ENCODE measurements at places on chromosomes 3 and 15. TPM values are rescaled to one million over a fixed set of nuclear protein-coding genes. Genes with fewer than 3 reads are reported as not detected.

- H3K27ac ChIP-seq = no peak overlapping the region
- H3K36me3 ChIP-seq = no peaks in the 10 kb centered on the region
- H3K27me3 ChIP-seq = no peaks in the 10 kb centered on the region
Measured at GRCh38 chr3:12231431-12231830, 57.4 kb upstream of the PPARG start.

- peak; percentile 35 for DNase-seq
- no peaks in the 10 kb centered on the region for H3K27me3 ChIP-seq
- H3K27ac ChIP-seq = no peak overlapping the region
- H3K4me3 ChIP-seq = no peak overlapping the region
- H3K4me1 ChIP-seq = no peaks in the 10 kb centered on the region
Measured at GRCh38 chr15:88334436-88334835, 77.9 kb upstream of the NTRK3 start.

DNA sequence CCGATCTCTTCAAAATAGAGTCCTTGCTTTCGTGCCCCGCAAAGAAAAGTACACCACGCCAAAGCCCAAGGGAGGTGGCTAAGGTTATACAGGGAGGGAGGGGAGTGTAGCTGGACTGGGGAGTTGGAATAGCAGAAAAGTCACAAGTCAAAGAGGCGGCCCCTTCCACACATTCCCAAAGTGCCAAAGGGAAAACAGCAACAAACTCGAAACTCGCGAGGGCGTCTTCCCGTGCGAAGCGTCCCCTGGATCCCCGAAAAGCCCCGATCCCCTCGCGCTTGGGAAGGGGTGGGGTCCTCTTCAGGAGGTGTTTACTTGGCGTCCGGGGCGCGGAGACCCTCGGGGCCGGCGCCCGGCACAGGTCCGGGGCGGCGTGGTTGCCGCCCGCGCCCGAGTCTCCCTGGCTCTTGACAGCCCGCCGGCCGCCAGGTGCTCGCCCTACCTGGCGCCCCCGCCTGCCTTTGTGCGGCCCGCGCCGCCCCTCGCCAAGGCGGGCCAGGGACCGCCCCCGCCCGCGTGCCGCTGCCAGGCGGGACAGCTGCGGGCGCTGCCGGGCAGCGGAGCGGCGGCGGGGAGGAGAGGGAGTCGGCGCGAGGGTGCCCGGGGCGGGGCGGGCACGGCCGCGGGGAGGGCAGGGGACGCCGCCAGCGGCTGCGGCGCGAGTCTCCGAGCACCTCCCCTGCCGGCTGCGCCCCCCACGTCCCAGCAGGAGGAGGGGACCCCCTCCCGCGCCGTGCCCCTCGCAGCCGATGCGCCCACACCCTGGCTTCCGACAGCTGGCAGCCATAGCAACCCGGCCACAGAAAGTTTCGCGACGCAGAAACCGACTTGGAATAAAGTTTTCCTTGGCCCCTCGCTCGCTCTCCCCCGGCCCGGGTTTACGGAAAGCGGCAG is 966 bp downstream of the MYO1E start:
- peak overlapping the region; percentile 97 for H3K27ac ChIP-seq
- peaks cover 23% of the 10 kb centered on the region for H3K4me1 ChIP-seq
- peak overlapping the region; percentile 90 for H3K4me3 ChIP-seq

DNA sequence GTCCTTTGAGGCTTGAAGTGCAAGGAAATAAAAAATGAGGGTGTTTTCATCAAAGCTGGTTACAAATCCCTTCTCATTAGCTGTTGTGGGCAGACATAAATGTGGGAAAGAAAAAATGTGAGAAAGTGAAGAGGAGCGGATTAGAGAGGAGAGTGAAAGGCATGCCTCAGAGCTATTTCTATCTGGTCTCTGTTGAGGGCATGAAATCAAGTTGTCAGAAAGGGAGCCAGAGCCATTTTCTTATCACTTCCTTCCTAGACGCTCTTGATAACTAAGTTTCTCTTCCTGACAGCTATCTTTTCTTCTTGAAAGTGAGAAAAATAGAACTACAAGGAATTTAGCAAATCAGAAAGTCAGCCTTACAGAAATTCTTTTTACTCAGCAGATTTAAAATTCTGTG is 20.8 kb upstream of the CAPN3 start:
- no peaks in the 10 kb centered on the region for H3K27me3 ChIP-seq
- H3K4me3 ChIP-seq = no peak overlapping the region
- peak overlapping the region; percentile 48 for H3K27ac ChIP-seq
- no peak for DNase-seq
- H3K4me1 ChIP-seq = no peaks in the 10 kb centered on the region
- peaks cover 10% of the 10 kb centered on the region for H3K36me3 ChIP-seq

DNA sequence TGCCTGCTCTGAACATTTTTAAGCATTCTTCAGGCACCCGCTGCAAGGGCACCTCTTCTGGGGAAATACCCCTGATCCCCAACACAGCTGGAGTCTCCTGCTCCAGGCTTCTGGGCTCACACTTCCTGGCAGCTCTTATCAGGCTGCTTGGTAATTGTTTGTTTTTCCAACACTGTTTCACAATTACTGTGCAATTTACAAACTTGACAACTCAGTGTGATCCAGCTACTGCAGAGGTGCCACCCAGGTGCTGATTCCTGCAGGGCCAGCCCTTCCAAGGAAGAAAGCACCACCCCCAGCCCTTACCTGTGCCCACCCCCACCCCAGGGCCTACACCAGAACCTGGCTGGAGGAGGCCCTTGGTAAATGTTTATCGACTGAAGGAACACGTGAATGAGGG is 66.5 kb downstream of the MAGEF1 start:
- H3K4me1 ChIP-seq = peaks cover 41% of the 10 kb centered on the region
- H3K4me3 ChIP-seq = no peak overlapping the region
- no peak overlapping the region for H3K27ac ChIP-seq
- no peak for DNase-seq

- no peak overlapping the region for H3K4me3 ChIP-seq
- H3K36me3 ChIP-seq = no peaks in the 10 kb centered on the region
- no peak overlapping the region for H3K27ac ChIP-seq
- no peak for DNase-seq
Measured at GRCh38 chr3:164673738-164674137, 404.6 kb downstream of the SI start.

DNA sequence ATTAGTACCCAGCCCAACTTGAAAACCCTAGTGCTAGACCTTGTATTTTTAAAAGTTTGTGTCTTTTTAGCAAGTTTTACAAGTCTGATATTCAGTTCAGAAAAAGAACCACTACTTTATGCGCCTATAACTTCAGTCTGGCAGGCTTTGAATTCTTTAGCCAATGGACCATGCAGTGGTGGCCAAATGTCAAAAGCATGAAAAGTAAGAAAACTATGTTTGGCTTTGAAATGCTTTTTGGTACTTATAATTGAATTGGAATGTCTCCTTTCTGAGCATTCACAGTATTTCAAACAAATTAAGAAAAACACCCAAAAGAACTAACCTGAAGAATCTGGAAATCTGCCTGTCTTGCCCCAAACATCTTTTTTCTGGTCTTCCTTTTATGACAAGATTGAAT is 12.8 kb downstream of the WDR48 start:
- H3K27ac ChIP-seq = no peak overlapping the region
- H3K4me1 ChIP-seq = no peaks in the 10 kb centered on the region
- H3K27me3 ChIP-seq = no peaks in the 10 kb centered on the region

- peaks cover 13% of the 10 kb centered on the region for H3K36me3 ChIP-seq
- H3K27me3 ChIP-seq = no peaks in the 10 kb centered on the region
- H3K27ac ChIP-seq = no peak overlapping the region
- no peaks in the 10 kb centered on the region for H3K4me1 ChIP-seq
- no peak for DNase-seq
Measured at GRCh38 chr3:78634316-78634715, 1133.5 kb downstream of the ROBO1 start.

DNA sequence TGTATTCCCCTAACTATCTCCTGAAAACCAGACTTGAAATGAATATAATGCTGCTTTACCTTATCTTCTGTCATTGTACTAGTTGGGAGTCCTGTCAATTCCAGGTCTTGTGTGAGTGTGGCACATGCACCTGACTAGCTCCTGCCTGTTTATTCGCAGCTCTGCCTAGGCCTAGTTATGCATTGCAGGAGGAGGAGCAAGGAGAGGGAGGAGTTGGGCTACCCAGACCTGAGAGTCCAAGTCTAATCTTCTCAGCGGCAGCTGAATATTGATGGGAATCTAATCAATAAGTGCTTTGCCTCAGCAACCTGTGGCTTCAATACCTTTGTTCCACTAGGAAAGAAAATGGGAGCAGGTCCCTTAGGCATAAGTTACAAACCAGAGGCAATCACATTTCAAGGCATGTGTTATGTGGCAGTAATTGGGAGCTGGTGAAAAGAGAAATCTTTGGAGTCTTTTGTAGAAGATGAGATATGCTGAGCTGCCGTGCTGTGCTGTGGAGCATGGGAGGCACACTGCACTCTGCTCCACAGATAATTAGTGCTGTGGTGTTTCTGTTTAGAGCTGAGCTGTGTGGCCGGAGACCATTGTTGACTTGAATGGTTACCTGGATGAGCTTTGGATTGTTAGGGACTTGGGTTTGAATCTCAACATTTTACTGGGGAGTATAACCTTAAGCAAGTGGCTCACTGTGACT is at the start of gene SLC2A2:
Gene SLC2A2 (minus strand): TSS at position 124 of the 697 bp plus-strand sequence. CDS start 50 bp downstream, at position 74.
- H3K36me3 ChIP-seq = no peaks in the 10 kb centered on the region
- peaks cover 5% of the 10 kb centered on the region for H3K4me1 ChIP-seq
- DNase-seq = no peak

GRCh38 chr3:41317718-41318117 is 118.4 kb downstream of the CTNNB1 start:
- no peak for DNase-seq
- H3K36me3 ChIP-seq = no peaks in the 10 kb centered on the region
- H3K27ac ChIP-seq = no peak overlapping the region
- H3K27me3 ChIP-seq = no peaks in the 10 kb centered on the region

DNA sequence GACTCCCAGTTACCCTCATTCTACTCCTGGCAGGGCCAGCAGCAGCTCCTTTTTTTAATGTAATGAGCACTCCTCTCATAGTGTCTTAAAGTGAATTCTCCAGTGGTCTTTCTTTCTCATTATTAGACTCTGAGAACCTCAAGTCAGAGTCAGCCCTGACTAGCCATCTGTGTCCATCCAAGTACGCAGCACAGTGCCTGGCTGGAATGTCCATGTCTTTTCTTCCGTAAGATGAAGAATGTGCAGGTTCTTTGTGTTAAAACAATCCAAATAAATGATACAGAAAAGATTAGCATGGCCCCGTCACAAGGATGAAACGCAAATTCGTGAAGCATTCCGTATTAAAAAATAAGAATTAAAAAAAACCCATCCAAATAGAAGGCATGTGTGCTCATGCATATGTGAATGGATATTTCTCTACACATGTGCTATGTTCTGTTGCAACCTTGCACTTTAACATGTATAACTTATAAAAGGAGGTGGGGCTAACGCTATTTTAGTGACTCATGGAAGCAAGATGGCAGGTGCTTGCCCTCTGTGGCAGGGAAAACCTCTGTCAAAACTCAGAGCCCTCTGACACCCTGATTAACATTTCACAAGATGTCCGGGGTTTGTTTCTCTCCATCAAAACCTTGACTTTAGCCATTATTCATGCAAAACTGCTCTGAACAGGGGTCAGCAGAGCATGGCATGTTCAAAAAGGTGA is 170.7 kb upstream of the TOPAZ1 start:
- DNase-seq = no peak
- no peaks in the 10 kb centered on the region for H3K36me3 ChIP-seq
- H3K27me3 ChIP-seq = peaks cover 7% of the 10 kb centered on the region
- H3K4me1 ChIP-seq = no peaks in the 10 kb centered on the region
- no peak overlapping the region for H3K27ac ChIP-seq

DNA sequence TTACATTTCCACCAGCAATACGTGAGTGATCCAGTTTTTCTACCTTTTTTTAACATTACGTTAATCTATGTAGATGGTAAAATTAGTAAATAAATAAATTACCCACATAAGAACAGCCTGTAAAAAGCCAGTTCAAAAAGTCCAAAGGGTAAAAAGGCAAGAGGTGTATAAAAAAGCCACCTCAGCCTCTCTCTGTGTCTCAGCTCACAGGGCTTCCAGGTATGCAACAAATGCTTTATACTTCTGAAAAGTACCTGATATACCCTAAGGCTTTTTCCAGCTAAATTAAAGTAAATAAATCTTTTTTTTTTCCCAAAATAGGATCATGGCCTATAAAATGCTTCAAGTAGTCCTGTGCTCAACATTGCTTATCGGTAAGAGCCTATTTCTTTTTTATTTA is at the start of gene C3orf85:
Gene C3orf85 (plus strand): TSS at position 197 of the 400 bp plus-strand sequence. CDS start 129 bp downstream, at position 326.
- no peak for DNase-seq
- H3K27ac ChIP-seq = no peak within 1 kb of the TSS
- H3K4me3 ChIP-seq = no peak within 1 kb of the TSS
- no peaks in the 10 kb centered on the region for H3K36me3 ChIP-seq
- H3K4me1 ChIP-seq = no peaks in the 10 kb centered on the region
- H3K27me3 ChIP-seq = no peaks in the 10 kb centered on the region

- H3K27ac ChIP-seq = no peak overlapping the region
- DNase-seq = no peak
- no peaks in the 10 kb centered on the region for H3K4me1 ChIP-seq
- no peaks in the 10 kb centered on the region for H3K36me3 ChIP-seq
- H3K27me3 ChIP-seq = no peaks in the 10 kb centered on the region
- no peak overlapping the region for H3K4me3 ChIP-seq
Measured at GRCh38 chr3:19221081-19221480, 72.8 kb downstream of the KCNH8 start.

- H3K4me3 ChIP-seq = no peak overlapping the region
Measured at GRCh38 chr3:31064021-31064420, 169.6 kb upstream of the GADL1 start.

GRCh38 chr3:15405448-15406050 is 21.8 kb downstream of the METTL6 start:
- peaks cover 4% of the 10 kb centered on the region for H3K4me1 ChIP-seq
- H3K4me3 ChIP-seq = no peak overlapping the region
- no peaks in the 10 kb centered on the region for H3K27me3 ChIP-seq
- H3K27ac ChIP-seq = no peak overlapping the region
- peaks cover 9% of the 10 kb centered on the region for H3K36me3 ChIP-seq

DNA sequence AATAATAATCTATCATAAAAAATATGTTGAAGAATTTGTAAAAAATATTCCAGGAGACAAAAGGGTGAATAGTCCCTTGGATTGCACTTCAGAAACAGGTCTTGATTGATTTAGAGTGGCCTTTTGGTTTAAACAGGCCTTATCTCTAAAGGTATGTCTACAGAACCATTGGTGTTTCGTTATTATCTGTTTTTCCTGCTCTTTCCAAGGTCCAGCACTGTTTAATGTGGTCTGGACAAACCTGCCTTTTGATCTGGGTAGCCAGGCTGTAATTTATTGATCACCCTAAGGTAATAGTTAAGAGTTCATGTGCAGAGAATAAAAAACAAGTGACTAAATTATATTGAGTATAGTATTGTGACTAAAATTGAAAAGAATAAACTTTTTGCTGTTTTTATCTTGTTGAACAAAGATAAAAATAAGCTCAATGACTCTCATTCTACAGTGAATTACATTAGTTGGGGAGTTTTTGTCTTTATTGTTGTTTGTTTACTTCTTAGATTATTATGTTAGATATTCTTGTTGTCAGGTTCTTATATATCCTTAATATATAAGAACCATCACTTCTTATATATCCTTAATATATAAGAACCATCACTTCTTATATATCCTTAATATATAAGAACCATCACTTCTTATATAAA is 25.1 kb downstream of the SLC2A2 start:
- no peaks in the 10 kb centered on the region for H3K27me3 ChIP-seq
- DNase-seq = no peak
- no peak overlapping the region for H3K27ac ChIP-seq
- no peak overlapping the region for H3K4me3 ChIP-seq
- no peaks in the 10 kb centered on the region for H3K36me3 ChIP-seq
- H3K4me1 ChIP-seq = no peaks in the 10 kb centered on the region

Gene PFN2
- total RNA-seq = 98.9 TPM

Gene PLS1
- total RNA-seq = 0.27 TPM

Gene SKOR1
- 0.31 TPM for total RNA-seq

Gene CKMT1A
- not detected for total RNA-seq

Gene SERPINI1
- 10.1 TPM for total RNA-seq

Gene ADAMTS17
- total RNA-seq = 5.9 TPM

Gene SLC38A3
- total RNA-seq = 1.7 TPM

Gene ADPRH
- 4.0 TPM for total RNA-seq

Gene PCBP4
- total RNA-seq = 48.0 TPM

Gene CPB1
- 2.4 TPM for total RNA-seq

Gene LRRC31
- total RNA-seq = not detected
